ENCODE measurements at places on chromosomes 2 and 18. TPM values are rescaled to one million over a fixed set of nuclear protein-coding genes. Genes with fewer than 3 reads are reported as not detected.

TUBB8B gene
- not detected for total RNA-seq

REG3G gene
- not detected for total RNA-seq

IL18RAP gene
- total RNA-seq = 0.35 TPM

FN1 gene
- total RNA-seq = 699 TPM

CHRND gene
- 5.5 TPM for total RNA-seq

GEN1 gene
- total RNA-seq = 9.9 TPM

ANO7 gene
- 1.6 TPM for total RNA-seq

INHA gene
- total RNA-seq = 0.58 TPM

DSG1 gene
- 0.06 TPM for total RNA-seq

VWC2L gene
- total RNA-seq = 0.35 TPM

COPS7B gene
- 30.5 TPM for total RNA-seq

SETBP1 gene
- total RNA-seq = 48.8 TPM

GAREM1 gene
- total RNA-seq = 27.9 TPM

OTOS gene
- not detected for total RNA-seq

LRATD1 gene
- total RNA-seq = 18.8 TPM

REEP1 gene
- total RNA-seq = 6.5 TPM
